ENCODE measurements at places on chromosomes 16 and 17.

- DNase-seq, result no peak
Observed at GRCh38 chr16:84082835-84083569, 33.7 kb downstream of the MBTPS1 start.

DNA sequence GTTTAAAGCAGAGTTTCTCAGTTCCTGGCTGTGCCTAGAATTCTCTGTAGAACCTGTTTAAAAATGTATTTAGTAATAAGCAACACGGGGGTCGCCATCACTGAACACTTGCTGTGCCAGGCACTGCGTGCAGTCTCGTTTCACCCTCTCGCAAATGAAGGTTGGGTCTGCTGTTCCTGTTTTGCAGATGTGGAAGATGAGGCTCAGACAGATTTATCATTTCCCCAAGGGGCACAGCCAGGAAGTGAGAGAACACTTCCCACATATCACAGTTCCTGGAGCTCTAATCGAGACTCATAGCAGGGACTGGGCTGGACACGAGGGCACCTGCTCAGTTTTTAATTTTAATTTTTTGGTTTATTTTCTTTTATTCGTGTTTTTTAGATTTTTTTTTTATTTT is 122.7 kb downstream of the ABCC6 start:
- DNase-seq, result no peak

- DNase-seq, result peak; percentile 16
Observed at GRCh38 chr16:10871157-10871991, 5.6 kb upstream of the CIITA start.

- no peak for DNase-seq
Observed at GRCh38 chr17:80477647-80478478, 1.5 kb upstream of the NPTX1 start.

DNA sequence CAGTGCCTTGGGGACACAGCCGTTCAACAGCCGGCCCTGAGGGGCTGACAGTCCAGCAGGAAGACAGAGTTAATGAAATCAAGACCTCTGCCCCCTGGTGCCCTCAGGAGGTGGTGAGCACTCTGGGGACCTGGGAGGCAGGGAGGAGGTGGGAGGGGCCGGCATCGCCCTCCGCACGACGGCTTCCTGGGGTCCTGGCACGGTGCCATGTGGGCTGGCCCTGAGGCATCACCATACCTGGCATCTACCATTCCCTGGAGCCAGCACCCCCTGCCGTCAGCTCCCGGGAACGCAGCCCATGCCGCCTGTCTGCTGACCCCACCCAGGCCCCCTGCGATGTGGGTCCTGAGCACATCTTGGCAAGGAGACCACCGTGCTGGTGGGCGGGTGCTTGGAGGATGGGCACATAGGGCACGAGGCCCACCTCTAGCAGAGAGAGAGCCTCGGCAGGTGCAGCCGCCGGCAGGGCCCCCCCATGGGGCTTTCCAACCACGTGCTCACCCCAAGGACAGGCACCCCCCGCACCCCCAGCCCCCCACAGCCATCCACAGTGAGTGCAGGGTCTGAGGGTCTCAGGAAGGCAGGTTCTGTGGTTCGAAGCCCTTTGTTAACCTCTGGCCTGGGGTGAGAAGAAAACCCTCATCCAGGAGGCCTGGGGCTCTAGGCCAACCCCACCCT is 52.5 kb downstream of the ZFPM1 start:
- DNase-seq, result peak; percentile 58

GRCh38 chr16:5882087-5882640 is 784.6 kb upstream of the EEF2KMT start:
- no peak for DNase-seq

GRCh38 chr17:7729816-7730215 is 12.3 kb downstream of the DNAH2 start:
- DNase-seq, result no peak

DNA sequence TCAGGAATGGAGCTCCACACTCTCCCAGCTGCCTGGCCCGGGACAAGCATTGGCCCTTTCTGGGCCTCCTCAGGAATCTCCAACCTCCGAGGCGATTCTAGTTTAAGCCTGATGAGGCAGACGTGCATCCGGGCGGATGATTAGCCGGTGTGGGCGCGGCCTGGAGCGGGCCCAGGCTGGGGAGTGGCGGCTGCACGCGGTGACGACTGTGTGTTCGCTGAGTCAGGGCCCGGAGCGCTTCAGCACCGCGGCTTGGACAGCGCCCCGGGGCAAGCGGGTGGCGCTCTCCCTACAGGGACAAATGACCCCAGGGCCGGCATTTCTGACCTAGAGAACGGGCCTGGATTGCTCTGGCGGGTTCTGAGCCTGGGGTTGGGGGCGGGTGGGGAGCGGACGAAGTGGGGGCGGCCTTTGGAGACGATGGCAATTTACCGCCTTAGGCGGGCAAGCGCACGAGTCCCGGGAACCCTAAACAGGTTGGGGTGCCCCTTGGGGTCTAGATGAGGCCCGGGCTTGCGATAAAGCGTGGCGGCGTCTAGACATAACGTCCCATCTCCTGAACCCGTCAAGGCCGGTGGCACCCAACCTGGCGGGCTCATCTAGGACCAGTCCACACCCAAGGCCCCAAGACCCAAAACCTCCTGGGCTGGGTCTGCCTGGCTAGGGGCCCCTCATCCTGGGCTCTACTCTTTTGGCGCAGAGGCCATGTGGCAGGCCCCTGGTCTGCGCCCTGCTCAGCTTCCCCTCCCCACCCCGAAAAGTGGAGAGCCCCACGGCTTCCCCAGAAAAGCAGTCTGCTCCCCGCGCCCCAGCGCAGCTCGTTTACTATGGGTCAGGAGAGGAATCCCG is 22.3 kb upstream of the ZNHIT3 start:
- peak; percentile 40 for DNase-seq

DNA sequence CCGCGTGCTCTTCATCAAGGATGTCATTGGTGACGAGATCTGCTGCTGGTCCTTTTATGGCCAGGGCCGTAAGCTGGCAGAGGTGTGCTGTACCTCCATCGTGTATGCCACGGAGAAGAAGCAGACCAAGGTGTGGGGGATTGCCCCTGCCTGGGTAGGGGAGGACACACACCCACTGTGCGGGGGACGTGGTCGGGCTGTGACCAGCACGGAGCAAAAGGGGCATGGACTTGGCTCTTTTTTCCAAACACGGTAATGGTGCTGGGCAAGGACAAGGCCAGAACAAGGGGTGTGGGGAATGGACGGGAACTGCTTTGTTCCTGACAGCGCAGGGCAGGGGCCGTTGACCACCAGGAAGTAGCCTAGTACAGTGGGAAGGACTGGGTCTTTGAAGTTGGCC is 6.8 kb downstream of the TNFAIP1 start:
- DNase-seq, result no peak

DNA sequence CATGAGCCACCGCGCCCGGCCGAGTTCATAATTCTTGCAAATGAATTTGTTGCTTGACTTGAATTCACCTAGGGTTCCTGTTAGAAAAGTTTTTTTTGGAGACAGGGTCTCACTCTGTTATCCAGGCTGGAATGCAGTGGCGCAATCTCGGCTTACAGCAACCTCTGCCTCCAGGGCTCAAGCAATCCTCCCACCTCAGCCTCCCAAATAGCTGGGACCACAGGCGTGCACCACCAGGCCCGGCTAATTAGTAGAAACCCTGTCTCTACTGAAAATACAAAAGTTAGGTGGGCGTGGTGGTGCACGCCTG is 99.8 kb downstream of the MYH11 start:
- DNase-seq, result no peak

- DNase-seq, result no peak
Observed at GRCh38 chr16:56108056-56108471, 83.2 kb upstream of the GNAO1 start.

DNA sequence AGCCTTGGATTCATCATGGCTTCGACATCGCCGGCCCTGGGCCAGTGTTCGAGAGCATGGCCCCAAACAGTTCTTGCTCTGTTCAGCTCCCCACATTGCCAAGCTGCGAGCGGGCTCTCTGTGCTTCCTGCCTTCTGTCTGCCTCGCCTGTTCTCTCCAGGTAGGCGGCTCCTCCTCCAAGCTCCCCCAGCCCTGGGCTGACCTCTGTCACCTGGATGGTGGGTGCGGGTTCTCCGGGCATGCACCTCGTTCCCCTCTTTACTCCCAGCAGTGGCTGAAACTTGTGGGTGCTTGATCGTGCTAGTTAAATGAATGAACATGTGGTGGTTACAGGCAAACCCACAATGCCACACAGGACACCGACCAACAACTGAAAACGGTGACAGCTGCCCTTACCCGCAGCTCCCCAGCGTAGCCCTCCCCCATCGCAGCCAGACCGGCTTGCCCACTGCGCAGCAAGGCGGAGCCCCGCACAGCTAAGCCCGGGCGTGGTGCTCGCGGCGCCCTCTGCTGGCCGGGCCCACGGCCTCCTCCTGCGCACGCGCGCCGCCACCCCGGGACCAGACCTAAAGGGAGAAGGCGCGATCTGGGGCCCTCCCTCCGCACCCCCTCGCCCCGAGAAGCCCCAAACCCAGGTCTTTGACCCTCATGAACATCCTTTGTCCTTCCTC is 23.0 kb upstream of the EIF1 start:
- peak; percentile 91 for DNase-seq

- DNase-seq, result no peak
Observed at GRCh38 chr16:5333991-5334390, 236.4 kb upstream of the EEF2KMT start.

All from stimulated activated CD4-positive, alpha-beta T cell treated with anti-CD3 and anti-CD28 coated beads, Interleukin-4, amount 100 ng/mL, for 4 hours (primary cell).